Activated T-cell treated with anti-CD3 and anti-CD28 coated beads, Interleukin-2, amount 50 U/mL, for 72 hours (primary cell): ENCODE measurements at places on chromosomes 12 and 14.

GRCh38 chr14:38174711-38175110, 33.0 kb upstream of the SSTR1 start:
- no peak for DNase-seq

DNA sequence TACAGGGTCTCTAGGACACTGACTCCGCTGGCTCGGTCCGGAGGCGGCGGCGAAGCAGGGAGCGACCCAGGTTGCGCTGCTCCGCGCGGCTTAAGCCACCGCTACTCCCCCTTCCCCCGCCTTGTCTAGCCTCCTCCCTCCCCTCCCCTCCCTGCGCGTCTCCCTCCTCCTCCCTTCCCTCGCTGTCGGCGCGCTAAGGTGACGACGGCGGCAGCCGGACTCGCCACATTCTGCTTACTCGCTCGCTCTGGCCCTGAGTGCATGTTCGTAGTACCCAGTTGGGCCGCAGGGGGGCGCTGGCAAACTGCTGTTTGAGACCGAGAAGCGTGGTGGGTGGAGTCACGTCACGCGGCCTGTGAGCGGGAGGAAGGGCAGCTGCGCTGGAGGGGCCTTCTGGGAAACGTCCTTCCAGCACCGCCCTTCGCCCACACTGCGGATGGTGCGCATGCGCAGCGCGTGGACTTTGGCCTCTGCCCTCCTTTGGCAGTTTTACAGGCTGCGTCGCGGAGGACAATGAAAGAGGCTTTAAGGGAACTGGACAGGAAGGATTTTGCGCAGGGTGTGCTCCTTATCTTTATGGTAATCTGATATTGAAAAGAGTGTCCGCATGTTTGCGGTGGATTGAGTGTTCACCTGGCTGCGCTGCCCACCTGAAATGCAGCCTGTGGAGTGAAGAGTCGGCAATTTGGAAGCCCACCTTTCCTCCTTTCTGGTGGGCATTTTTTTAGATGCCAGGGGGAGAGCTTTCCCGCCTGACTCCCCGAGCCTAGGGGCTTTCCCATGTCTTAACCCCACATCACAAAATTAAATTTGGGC, at the start of gene SCAF11:
Gene SCAF11, minus strand, starts transcription at position 107 of the 816 bp plus-strand sequence. CDS start 26,407 bp downstream, outside the sequence.
- peak; percentile 100 for DNase-seq

DNA sequence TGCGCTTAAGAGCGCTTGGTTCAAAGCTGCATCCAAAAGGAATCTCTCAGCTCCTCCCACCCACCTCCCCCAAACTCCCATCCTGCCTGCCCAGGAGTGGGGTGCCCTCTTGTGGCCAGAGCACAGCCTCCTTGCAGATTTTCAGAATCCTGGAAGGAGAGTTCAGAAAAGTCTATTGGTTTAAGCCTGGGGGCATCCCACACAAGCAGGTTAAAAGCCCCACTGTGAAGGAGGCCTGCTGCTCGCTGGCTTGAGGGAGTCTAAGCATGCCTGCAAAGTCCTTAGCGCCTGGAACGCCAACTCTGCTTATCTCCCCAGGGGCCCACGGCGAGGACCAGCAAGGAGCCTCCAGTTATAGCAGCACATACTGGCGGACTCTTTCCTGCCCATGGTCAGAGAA, 297.1 kb downstream of the KSR2 start:
- DNase-seq: no peak

DNA sequence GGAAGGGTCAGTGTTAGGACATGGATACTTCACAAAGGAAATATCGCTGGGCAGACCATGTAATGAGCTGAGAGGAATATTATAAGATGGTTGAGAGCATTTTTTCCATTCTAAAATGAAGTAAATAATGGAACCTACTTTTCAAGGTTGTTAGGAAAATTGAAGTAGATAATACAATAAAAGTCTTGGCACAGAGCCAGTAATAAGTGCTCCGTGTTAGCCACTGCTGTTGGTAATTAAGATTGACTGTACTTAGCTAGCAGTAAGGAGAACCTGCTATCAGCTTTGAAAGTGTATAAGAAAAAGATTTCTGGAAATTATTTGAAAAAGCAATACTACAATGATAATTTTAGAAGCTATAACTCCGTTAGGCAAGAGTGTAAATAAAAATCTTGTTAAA, 77.6 kb downstream of the SCAF11 start:
- DNase-seq: no peak

GRCh38 chr14:102827716-102828115, 50.5 kb downstream of the TRAF3 start:
- DNase-seq: no peak

GRCh38 chr12:3333583-3333982, 157.4 kb upstream of the PRMT8 start:
- DNase-seq: no peak

DNA sequence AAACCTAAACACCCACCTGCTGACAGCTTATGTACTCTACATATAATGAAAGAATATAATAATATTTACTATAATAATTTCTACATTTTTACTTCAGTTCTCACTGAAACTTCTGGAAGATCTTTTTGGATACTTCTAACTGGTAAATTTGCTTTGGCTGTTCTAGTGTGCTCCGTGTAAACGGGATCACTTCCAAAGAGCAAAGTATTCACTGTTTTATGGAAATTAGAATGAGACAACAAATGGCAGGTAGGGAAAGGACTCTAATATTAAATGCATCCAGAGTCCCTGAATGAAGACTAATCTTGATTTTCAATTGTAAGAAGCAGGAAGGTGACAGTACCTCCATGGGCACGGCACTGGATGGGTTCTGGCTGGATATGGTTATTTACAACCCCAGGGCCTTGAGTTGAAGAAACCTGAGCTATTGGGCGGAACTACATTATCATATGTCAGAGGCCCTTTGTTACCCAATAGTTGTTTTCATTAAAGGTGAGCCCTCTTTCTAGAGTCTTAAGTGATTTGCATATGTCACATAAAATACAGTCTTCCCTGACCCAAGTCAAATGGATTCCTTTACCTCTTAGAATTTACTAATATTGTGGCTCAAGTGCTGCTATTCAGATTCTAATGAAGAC, 10.7 kb downstream of the ERP29 start:
- no peak for DNase-seq

GRCh38 chr12:84912198-84913128, at the start of gene SLC6A15:
TSS of gene SLC6A15 (minus strand) at chr12:84912799. CDS start at chr12:84892120, 20,679 bp downstream.
- peak; percentile 24 for DNase-seq

DNA sequence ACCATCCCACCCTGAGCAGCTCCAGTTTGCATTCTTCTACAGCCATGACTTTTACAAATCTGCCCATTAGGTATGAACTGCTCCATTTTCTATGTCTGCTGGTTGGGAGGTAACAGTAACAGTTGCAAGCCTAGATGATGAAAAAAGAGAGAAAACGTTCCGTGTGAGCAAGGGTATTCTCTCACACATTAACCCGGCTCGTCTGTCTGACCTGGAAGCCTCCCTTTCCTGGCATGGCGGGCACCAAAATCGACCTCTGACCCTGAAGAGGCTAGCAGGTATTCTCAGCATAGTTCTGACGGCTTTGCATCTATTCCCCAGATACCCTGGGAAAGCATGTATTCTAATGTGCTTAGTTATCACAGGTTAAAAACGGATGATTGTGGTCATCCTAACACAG, 31.8 kb downstream of the APPL2 start:
- DNase-seq: no peak

DNA sequence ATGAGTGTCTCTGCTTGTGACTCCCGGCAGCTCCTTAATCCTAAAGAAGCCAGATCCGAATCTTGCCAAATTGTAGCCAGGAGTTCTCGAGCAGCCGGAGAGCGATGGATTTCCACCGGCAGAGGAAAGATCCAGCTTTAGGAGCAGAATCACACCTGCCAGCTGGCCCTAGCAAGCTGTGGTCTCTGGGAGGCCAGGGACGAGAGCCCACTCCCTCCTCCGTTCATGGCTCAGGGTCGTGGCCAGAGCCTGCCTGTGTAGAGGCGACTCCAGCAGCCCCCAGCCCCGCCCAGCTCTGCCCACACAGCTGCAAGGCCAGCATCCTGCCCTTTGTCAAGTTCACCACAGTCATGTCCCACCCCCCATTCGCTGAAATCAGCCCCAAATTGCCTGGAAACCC, 121.0 kb downstream of the SCARB1 start:
- DNase-seq: no peak

DNA sequence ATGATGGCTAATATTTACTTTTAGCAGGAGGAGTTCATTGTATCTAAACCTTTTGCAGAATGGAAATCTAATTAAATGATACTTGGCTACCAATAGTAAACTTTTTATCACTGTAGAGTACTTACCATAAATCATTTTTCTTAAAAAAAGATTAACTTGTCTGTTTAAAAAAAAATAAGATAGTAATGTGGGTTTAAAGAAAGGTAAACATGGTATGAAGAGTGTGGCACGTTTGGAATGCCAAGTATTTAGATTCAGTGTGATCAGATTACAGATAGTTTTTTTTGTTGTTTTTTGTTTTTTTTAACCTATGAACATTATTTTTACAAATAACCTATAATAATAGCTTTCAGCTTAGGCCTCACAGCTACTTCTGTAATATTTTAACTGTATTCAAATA, 25.8 kb downstream of the KTN1 start:
- DNase-seq: no peak

- no peak for DNase-seq
Measured at GRCh38 chr12:25875661-25876060, 82.8 kb upstream of the RASSF8 start.

- DNase-seq: peak; percentile 84
Measured at GRCh38 chr12:52006726-52007157, at the start of gene TAMALIN. TSS of gene TAMALIN (plus strand) at chr12:52006946. CDS start at chr12:52007020, 74 bp downstream.

DNA sequence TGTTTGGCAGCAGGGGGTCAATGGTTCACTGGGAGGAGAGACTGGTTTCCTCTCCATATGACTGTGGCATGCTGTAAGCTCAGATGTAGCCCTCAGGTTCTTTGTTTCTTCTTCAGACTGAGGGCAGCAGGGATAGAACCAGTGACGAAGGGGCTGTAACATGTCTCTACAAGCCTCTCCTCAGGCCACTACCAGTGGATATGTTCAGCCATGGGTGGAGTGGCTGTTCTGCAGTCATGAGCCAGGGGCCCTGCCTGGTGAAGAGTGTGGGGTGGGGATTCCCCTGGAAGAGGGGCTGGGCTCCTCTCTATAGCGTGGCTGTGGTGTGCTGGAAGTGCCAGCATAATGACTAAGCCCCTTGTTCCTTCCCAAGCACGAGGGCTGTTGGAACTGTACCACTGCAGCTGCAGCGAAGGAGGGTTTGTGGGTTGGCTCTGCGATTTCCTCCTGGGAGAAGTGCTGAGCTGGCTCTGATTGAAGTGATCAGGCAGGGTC, 55.8 kb downstream of the CMAS start:
- peak; percentile 12 for DNase-seq

- no peak for DNase-seq
Measured at GRCh38 chr14:68953196-68953555, 25.9 kb downstream of the ACTN1 start.

DNA sequence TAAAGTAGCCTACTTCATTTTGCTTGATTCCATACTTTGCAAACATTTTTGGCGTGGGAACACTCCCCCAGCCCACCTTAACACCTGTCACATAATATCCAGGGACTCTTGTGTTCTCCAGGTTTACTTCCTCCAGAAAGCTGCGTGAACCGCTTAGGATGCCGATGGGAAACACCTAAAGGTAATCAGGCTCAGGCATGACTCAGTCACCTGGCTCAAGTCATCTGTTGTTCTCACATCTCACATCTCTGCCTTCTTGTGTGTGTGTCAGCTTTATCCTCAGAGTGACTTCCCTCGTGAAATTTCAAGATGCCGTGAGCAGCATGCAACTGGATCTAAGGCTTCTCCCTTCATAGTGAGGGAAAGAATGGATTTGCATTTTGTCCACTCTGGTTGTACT, 48.1 kb upstream of the DUSP6 start:
- no peak for DNase-seq

- DNase-seq: peak; percentile 3
Measured at GRCh38 chr12:100566887-100567637, 6.4 kb upstream of the GAS2L3 start.

- DNase-seq: no peak
Measured at GRCh38 chr12:92764831-92765230, 62.0 kb downstream of the PLEKHG7 start.

- no peak for DNase-seq
Measured at GRCh38 chr14:65072256-65072655, 30.1 kb downstream of the MAX start.

DNA sequence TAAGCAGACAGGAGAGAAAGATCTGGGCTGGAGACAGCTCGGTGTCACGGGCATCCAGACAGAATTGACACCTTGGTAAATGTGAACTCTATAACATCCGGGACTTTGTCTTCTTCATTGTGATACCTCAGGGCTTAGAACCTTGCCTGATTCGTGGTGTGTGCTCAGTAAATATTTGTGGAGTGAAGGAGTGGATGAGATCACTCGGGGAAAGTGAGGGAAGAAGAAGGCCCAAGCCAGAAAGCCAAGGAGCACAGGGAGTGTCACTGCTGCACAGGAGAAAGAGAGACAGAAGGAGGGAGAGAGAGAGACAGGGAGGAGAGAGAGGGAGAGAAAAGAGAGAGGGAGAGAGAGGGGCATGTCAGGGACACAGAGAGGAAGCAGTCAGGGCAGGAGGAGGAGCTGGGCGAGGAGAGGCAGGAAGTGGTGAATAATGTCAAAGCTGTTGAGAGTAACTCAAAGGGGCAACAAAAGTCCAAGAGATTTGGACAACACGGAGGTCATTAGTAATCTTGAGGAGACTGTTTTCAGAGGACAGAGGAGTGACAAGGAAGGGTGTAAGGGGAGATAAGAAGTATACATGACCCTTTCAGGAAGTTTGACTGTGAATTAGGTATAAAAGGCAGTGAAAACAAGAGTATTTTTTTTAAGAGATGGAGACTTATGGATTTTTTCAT, 141.6 kb upstream of the MAX start:
- no peak for DNase-seq

- no peak for DNase-seq
Measured at GRCh38 chr14:25411781-25412757, 362.1 kb upstream of the STXBP6 start.
